ENCODE measurements at places on chromosomes 2 and 18. TPM values are rescaled to one million over a fixed set of nuclear protein-coding genes. Genes with fewer than 3 reads are reported as not detected.

DNA sequence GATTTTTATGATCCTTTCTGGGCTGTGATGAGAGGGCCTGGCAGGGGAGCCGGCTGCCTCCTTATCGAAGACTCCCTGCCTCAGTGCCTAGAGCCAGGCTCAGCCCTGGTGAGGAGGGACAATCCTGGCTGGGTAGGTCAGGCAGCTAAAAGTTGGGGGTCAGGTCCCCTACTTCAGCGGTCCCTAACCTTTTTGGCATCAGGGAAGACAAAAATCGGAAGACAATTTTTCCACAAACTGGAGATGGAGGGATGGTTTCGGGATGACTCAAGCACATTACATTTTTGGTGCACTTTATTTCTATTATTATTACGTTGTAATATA, 53.1 kb downstream of the HS1BP3 start:
- DNase-seq, result no peak

GRCh38 chr18:2881840-2882195, 35.0 kb downstream of the EMILIN2 start:
- peak; percentile 86 for DNase-seq

- DNase-seq, result no peak
Observed at GRCh38 chr2:76866464-76866863, 655.7 kb downstream of the LRRTM4 start.

DNA sequence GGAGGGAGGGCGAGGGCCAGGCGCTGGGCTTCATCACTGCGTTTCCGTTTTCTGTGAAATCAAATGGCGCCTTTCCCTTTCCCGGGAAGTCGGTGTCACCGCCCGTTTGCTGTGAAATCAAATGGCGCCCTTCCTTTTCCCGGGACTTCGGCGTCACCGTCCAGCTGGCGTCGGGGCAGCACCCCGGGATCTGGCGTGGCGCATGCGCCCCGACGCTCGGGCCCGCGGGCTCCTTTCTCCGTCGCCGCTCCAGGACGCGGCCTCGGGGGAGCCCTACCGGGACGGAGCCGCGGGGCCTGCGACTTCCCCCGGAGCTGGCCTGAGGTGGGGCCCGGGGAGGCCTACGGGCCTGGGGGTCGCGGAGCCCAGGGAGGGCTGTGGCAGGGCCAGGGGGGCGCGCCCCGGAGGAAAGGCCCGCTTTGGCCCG, at the start of gene FAM228A:
Gene FAM228A, plus strand, starts transcription at position 203 of the 427 bp plus-strand sequence. CDS start 428 bp downstream, outside the sequence.
- no peak for DNase-seq

GRCh38 chr2:66525606-66526005, 90.7 kb downstream of the MEIS1 start:
- no peak for DNase-seq

- no peak for DNase-seq
Observed at GRCh38 chr2:101027852-101028251, 25.8 kb downstream of the RPL31 start.

DNA sequence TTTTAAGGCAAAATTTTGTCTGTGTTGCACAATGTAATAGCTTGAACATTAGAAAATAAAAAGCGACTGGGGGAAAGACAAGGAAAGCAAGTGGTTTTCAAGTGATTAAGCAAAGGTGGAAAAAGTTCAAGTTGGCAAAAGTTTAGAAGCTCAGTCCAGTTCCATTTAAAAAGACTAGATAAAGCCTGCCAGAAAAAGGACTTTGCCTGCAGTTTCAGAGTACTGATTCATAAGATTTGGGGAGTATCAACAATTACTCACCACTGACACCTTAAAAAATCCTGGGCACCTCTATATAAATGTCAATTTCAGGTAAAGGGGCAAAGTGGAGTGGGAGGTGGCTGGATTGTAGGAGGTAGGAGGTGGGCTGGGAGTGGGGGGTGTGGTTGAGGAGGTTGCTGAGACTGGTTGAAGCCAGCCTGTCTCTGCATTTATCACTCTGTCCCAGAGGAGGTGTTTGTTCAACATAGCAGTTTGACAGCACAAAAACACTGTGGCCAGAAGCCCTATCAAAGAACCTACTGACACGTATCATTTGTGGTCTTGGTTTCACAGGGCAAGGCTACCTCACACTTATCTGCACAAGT, 14.6 kb downstream of the ZEB2 start:
- DNase-seq, result no peak

GRCh38 chr2:176035013-176035691, 33.1 kb upstream of the LNPK start:
- no peak for DNase-seq

DNA sequence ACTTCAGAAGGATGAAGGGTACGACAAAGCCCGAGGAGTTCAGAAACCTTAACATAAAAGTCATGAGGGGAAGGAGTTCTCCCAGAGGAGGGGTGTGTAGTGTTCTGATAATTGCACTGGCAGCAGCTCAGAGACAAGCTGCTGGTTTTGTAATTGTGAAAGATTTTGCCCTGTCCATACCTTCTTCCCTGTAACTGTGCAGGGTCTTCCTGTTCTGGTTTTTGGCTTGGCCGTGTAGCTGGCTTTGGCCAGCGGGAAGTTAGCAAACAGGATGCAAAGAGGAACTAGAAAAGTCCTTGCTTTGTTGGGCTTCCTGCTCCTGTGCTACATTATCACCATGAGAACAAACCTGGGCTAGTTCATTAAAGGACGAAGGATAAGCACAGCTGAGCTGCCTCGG, 160.8 kb downstream of the LPIN1 start:
- DNase-seq, result no peak

DNA sequence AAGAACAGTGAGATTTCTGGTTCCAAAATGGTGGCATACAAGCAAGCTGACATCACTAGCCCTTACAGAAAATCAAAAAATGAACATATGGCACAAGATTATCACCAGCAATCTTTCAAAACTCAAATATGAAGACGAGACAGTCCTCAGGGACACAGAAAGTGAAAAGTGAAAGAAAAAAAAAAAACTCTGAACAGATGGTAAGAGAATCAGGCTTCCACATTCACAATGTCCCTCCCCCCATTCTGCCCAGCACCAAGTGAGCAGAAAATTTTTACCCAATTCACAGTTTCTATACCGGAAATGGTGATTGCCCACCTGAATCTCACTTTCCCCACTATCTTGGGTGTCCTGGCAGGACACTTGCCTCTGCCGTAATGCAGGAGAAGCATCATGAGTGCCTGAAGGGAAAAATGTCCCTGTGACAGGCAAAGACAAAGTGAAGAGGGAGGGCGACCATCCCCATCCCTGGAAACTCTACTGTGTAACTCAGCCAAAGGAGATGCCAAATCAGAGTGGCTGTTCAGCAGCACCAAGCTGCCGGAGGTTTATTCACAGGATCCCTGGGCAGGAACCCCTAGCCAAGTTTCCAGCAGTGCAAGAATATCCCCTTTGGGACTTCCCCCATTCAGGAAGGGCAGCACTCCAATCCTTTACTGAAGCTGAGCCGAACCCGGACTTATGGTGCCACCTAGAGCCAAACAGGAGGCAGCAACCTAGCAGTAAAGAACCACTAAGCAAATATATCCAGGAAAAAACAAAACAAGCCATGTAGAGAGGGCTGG, 312.2 kb downstream of the LRATD1 start:
- no peak for DNase-seq

GRCh38 chr2:170601489-170601888, 113.6 kb upstream of the SP5 start:
- DNase-seq, result no peak

DNA sequence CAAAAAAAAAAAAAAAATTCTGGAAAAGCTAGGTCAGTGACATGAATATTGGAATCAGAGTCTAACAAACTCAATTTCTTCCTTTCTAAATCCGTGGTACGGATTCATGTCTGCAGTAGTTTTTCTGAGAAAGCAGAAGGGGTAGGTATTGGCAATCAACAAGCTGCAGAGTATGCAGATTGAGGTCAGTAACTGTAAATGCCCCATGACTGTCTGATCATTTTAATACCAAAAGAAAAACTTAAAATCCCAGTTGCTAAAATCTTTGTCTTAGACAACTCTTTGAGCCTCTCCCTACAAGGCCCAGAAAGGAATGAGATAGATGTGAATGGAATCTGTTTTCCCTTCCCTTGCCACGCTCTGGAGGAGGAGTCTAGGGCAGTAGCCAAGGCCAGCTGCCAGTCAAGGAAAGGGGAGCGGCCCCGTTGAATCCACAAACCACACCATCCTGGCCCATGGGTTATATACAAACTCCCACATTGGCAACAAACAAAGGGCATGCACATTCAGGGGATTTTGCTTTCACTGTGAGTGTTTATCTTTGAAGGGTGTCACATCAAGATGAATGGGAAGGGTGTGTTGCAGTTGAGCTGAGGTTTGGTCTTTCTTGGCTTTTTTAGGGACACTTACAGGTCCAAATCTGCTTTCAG, 6.1 kb upstream of the CASP8 start:
- peak; percentile 64 for DNase-seq

DNA sequence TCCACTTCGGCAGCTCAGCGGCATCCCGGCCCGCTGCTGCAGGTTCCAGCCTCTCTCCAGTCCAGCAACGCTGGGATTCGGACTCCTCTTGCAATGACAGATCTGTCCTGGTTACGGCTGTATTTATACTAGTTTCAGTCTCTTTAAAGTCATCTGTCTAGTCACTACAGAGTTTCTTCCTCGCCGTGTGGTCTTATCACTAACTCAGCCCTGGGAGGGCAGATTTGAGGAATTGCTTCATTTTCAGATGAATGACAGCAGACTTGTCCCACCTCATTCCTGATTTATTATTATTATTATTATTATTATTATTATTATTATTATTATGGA, 2.2 kb downstream of the KLHL29 start:
- no peak for DNase-seq

DNA sequence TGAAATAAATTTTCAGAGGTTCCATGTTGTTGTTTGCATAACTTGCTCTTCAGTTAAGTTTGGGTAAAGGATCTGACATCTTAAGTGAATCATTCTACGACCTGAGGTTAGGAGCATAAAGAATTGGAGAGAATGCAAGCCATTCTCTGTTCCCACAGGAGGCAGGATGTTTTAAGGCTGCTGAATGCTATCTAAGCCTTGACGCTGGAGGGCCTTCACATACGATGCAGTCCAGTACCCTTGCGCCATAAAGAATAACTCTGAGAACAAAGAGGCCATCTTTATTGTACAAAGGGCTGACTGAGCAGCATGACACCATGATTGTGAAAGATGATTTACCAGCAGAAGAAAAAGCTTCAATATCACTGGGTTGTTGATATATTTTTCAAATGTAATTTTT, 198.4 kb downstream of the NYAP2 start:
- DNase-seq, result no peak

- DNase-seq, result no peak
Observed at GRCh38 chr2:156625360-156626170, 189.4 kb downstream of the GPD2 start.

DNA sequence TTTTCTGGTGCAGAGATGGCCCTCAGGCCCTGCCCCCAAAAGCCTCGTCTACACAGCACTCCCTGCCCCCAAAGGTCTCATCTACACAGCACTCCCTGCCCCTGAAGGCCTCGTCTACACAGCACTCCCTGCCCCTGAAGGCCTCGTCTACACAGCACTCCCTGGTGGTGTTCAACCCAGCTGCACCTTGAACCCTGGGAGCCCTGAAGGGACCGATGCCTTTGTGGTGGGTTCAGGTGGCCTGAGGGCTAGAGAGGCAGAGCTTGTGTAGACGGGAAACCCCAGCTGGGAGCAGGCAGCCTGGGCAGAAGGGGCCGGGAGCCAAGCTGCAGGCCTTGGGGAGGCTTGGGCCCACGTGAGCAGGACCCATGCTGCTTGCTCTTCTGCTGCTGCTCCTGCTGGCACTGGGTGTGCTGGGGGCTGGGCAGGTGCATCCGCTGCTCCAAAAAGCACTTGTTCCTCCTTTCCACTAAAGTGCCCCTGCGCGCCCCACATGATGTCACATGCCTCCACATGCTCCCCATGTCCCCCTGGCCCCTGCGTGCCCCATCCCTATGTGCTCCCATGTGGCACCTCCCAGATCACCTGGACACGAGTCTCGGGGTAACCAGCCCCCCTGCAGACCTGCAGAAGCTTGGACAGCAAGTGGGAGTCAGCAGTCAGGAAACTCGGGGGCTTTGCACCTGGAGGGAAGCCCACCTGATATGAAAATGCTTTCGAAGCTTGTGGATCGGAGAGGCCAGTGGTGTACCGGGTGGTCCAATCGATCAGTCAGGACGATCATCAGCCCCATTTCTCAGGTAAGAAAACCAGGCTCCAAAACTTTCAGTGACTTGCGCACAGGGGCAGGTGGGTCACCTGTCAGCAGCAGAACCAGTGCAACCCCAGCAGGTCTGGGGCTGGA, 94.9 kb upstream of the CTDP1 start:
- no peak for DNase-seq

- DNase-seq, result no peak
Observed at GRCh38 chr18:22428672-22429071, 11.0 kb upstream of the CTAGE1 start.

GRCh38 chr2:237171396-237171795, 85.7 kb downstream of the COPS8 start:
- peak; percentile 94 for DNase-seq

GRCh38 chr18:24659827-24660720, 199.6 kb downstream of the HRH4 start:
- no peak for DNase-seq

DNA sequence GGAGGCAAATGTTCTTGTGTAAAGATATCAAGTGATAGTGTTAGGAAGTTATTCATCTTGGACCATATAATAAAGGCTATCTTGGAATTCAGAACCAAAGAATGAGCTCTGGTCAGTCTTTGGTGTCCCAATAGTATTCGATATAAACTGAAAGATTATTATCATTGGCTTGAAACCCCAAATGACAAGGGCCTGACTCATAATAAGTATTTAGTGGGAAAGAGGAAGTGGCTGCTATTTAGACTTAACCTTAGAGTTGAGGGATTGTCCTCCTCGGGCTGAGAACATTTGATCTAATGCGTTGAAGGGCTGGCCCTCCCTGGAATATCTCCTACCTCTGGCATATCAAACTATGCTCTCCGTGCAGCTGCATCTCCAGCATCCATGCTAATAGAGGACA, 67.5 kb downstream of the CDH20 start:
- no peak for DNase-seq

DNA sequence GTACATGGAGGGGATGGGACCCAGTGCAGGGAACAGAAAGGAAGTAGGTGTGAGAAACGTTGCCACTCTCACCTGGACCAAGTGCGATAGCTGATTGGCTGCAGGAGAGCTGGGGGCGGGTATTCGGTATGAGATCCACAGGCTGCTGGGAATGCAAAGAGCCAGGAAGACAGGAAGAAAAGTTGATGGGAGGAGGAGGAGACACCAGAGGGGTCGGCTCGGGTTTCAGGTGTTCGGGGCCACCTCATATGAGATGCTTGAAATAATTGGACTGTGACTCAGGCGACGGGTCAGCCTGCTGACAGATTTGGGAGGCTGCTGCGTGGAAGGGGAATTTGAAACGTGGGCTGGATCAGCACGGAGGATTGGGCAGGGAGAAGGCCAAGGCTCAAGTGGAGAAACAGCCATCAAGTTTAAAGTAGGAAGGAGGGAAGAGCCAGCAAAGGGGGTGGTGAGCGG, 65.1 kb downstream of the MRPS9 start:
- no peak for DNase-seq

Gene CTAGE1
- total RNA-seq, result not detected

Gene OR6B2
- not detected for total RNA-seq

Gene PLGLB1
- total RNA-seq, result 2.2 TPM

Gene DYTN
- not detected for total RNA-seq

Gene CRYBA2
- not detected for total RNA-seq

Gene STPG4
- total RNA-seq, result 2.9 TPM

Gene EFHD1
- total RNA-seq, result 22.6 TPM

Gene GORASP2
- total RNA-seq, result 18.2 TPM

Gene SMCHD1
- 62.4 TPM for total RNA-seq

Gene TEKT4
- total RNA-seq, result not detected

Data from vagina (tissue), 2 donors.